Cardiac septum (tissue), 1 donor: ENCODE measurements at places on chromosomes 6 and 20.
A peak's percentile ranks its signal among the peaks of the same experiment; 100 is the strongest.

DNA sequence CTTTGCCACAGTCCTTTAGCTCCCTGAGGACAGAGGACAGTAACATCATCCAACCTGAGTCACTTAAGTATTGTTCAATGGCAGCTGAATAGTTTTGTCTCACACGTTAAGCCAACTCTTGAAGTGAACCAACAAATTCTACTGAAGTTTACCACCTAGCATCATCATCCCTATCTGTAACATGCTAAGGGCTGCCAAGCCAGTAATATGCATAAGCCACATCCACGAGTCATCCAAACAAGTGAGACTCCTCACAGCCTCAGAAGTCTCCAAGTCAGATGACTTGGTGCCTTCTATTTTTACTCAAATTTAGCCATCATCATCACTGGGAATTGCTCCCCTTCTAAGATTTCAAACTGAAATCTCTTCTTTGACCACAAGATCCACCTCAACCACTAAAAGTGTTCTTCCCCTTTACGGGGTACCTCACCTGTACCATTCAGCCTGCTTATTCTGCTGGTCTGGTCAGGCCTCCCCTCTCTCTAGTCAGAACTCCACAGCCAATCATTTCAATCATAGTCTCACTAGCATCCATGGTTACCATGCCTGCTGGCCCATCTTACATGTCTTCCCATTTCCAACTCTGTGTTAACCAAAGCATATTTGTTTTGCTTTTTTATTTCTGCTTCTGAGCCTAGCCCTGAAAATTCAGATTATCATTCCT is 73.7 kb downstream of the DTNBP1 start:
- no peak for DNase-seq

GRCh38 chr6:158629367-158630221 is 14.9 kb downstream of the DYNLT1 start:
- DNase-seq = no peak

DNA sequence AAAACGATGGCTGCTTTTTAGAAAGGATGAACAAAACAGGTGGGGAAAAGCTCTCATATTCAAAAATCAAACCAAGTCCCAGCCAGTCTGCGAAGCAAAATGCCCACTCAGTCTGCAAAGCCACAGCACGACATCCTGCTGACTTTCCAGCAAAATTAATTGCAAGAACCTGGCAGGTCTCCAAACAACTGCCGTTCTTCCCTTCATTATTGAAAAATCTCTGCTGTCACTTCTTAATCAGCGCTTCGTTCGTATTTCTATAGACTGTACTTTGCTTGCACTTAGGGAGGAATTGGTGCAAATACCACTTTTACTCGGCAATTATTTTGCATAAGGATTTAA is 222.4 kb downstream of the CBLN4 start:
- no peak for DNase-seq

GRCh38 chr6:92026878-92027277 is 1392.5 kb downstream of the EPHA7 start:
- no peak for DNase-seq

GRCh38 chr6:75044846-75045245 is 161.0 kb downstream of the COL12A1 start:
- no peak for DNase-seq

GRCh38 chr20:25544311-25544710 is 41.0 kb downstream of the NINL start:
- DNase-seq = no peak

DNA sequence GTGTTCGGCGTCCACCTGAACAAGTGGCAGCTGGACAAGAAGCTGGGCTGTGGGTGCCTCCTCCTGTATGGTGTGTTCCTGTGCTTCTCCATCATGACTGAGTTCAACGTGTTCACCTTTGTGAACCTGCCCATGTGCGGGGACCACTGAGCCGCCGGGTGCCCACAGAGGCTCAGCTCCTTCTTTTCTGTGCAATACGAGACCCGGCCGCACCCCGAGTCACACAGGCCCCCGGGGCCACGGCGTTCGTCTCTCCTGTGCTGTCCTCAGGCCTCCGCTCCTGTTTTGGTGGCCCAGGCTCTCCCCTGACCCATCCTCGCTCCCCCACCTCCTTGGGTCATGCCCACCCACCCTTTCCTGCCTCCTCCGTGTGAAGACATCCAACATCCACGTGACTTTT is 37.1 kb upstream of the RIN2 start:
- DNase-seq = no peak

DNA sequence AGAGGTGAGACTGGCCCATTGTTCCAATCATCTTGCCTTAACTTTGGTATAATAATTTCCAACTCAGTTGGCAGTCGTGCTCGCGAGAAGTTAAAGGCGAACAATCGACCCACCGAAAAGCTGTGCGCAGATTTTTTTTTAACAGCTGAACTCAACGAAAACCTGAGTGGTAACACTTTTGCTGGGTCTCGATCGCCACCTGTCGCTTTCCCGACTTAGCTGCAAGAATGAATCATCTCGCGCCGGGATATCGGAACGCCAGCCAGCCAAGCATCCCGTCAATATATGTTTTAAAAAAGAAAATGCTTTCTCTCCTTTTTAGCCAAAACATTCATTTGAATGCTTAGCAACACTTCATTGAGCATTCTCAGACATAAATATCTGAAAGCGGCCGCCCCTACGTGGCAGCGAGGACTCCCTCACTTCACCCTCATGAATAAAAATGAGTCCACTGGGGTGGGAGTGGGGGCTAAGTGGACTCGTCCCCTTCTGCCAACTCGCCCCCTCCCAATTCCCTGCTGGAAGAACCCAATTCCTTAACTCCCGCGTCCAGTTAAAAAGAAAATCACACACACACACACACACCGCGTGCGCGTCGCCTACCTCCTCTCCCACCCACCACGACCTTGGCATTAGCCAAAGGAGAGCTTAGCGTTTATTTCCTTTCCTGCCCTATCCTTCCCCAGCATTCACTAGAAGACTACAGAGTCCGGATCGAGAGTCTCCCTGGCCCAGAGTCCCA is 1.5 kb downstream of the COL12A1 start:
- DNase-seq = peak; percentile 82

- DNase-seq = no peak
Measured at GRCh38 chr20:12598894-12599293, 409.9 kb upstream of the SPTLC3 start.

- no peak for DNase-seq
Measured at GRCh38 chr6:133730881-133731280, 158.0 kb upstream of the TCF21 start.

- no peak for DNase-seq
Measured at GRCh38 chr6:45677381-45678284, 299.9 kb upstream of the SUPT3H start.

GRCh38 chr6:110643175-110643574 is 166.8 kb upstream of the SLC22A16 start:
- DNase-seq = no peak

- DNase-seq = no peak
Measured at GRCh38 chr6:160077526-160077925, 44.1 kb upstream of the SLC22A1 start.

DNA sequence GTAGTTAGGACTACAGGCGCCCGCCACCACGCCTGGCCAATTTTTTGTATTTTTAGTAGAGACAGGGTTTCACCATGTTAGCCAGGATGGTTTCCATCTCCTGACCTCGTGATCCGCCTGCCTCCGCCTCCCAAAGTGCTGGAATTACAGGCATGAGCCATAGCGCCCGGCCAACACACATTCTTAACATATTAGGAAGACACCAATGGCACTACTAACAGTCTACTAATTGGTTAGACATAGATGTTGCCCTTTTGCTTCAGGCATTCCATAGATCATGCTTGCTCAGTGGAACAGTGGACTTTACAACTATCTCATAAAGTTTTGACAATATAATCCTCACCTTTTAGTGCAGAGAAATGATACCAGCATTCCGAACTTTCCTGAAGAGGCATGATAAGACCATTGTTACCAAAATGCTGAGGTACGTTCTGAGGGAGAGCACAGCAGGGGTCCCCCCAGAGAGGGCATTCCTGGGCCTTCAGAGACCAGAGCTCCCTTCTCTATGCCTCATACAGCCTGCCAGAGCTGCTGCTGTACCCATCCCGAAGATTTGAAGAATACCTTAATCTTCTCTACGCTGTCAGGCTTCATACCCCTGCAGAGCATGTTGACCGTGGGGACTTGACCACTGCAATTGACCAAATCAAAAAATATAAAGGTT is 89.4 kb downstream of the ECT2L start:
- DNase-seq = no peak

- DNase-seq = peak; percentile 63
Measured at GRCh38 chr20:23094213-23094896, 8.2 kb upstream of the CD93 start.

DNA sequence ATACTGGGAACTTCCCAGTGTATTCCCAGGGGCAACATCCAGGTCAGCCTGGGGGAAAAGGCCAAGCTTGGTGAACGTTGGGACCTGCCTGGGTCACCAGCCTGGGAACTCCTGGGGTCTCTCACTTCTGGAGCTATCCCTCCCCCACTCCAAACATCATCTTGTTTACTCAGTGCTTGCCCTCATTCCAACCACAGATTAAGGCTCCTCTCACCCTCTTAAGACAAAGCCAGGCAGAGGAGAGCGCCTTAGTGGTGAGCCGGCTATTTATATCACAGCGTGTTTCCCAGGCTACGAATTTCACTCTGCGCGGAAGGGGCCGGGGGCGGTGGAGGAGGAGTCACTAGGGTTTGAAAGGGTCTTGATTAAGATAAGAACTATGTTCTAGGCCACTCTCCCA is 12.1 kb downstream of the PRPH2 start:
- no peak for DNase-seq

GRCh38 chr6:93083337-93084230 is 335.8 kb downstream of the EPHA7 start:
- DNase-seq = no peak

DNA sequence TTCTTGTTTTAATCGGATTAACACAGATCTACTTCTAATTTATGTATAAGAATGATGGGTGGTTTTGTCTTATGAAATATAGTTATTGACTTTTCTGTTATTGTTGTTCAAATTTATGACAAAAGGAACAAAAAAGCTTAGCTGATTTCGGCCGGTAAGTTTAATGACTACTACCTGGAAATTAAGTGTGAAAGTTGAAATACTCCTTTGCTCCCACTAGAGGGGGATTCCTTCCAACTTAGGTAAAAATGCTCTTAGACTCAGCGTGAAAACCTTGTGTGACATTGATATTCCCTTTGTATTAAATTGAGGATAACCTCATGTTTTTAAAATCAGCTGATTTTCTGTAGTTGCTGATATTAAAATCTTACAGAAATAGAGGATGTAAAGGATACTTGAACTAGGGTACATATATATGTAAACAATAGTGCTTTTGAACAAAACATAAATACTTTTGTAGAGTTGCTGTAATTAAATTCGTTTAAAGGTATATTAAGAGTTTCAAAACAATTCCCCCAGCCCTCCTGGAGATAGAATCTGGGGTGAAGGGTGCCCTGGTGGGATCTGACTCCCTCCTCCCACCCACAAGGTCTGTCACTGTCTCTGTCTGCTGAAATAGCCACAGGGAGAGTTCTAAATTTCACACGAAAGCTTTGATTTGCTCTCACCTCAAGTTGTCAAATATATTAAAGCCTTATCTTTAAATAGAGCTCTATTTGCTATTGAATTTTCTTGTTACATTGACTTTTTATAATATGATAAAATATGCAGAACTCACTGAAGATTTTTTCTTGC is 257.5 kb downstream of the ARID1B start:
- DNase-seq = no peak

- no peak for DNase-seq
Measured at GRCh38 chr6:48979085-48979484, 484.0 kb downstream of the MMUT start.

DNA sequence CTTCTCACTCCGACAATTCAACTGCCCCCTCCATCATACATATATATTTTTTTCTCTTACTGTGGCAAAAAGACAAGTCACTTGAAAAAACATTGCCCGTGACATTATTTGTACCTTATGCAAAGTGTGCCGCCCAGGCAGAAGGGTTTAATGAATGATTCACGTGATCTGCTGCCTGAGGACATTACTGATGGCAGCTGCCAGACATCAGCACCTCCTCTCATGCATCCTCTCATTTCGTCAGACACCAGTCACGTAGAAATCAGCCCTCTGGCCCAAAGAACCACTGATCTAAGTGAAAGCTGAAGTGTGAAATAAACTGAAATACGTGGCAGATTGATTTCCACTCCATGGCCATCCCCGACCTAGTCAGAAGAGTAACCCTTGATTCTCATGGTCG is 218.8 kb upstream of the PDE10A start:
- DNase-seq = no peak

GRCh38 chr6:109892451-109893435 is 85.4 kb upstream of the GPR6 start:
- no peak for DNase-seq

DNA sequence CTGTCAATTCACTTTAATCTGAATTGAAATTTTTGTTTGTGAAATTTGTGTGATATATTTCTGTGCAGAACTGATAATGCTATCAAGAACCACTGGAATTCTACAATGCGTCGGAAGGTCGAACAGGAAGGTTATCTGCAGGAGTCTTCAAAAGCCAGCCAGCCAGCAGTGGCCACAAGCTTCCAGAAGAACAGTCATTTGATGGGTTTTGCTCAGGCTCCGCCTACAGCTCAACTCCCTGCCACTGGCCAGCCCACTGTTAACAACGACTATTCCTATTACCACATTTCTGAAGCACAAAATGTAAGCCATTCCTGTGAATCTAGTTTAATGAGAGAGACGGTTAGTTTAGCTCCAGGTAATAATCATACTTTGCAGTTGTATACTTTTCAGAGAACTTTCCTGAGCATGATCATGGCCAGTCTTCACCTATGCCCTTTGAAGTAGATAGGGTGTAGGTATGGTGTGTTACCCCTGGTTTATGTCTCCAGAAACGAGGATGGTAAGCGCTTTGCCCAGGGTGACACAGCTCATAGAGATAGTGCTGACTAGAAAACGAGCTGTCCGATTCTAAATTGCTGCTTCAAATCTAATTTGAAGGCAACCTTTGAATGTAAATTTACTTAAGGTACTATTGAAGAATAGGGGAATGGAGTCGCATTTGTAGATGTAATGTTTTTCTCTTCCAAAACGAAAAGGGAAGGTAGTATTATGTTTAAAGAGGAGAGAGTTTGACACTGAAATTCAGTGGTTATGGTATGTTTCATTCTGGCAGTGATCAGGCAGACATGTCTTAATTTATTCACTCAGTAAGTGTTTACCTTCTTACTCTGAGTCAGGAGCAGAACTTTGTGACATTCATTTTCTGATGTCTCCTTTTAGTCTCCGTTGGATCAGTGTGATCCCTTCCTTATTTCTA is 11.4 kb downstream of the MYB start:
- DNase-seq = no peak

GRCh38 chr20:137668-138490 is 4.5 kb upstream of the DEFB126 start:
- DNase-seq = no peak

DNA sequence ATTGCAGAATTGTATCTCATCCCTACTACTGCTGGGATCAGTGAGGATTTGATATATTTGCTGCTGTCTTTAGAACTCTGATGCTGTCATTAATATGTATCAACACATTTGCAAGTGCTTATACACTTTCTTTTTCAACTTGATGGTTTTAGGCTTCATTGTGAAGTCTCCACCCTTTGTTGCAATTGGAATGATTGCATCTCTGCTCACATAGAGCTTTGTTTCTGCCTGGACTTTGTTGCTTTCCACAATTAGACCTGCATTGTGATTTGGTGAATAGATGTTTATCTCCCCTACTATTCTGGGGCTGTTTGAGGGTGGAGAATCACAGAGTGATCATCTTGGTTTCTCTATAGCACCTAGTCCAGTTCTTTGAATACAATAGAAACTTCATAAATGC is 666.7 kb downstream of the EPM2A start:
- no peak for DNase-seq
